Metanephros (tissue), 2 donors: ENCODE measurements at places on chromosomes 3 and 15. TPM values are rescaled to one million over a fixed set of nuclear protein-coding genes. Genes with fewer than 3 reads are reported as not detected.

Gene GNAT1
- not detected for total RNA-seq

Gene GNB5
- 32.5 TPM for total RNA-seq

Gene LNP1
- total RNA-seq: 5.1 TPM

Gene MASP1
- total RNA-seq: 8.5 TPM

Gene METTL6
- total RNA-seq: 35.4 TPM

Gene AGTR1
- 22.0 TPM for total RNA-seq

Gene GP5
- total RNA-seq: 1.6 TPM

Gene NR1I2
- total RNA-seq: 0.47 TPM

Gene A4GNT
- not detected for total RNA-seq

Gene ST3GAL6
- 38.2 TPM for total RNA-seq

Gene TMEM39A
- 53.2 TPM for total RNA-seq

Gene CFAP100
- total RNA-seq: 0.93 TPM

Gene EAF1
- 17.3 TPM for total RNA-seq

Gene GP9
- 3.8 TPM for total RNA-seq

Gene BSN
- 1.5 TPM for total RNA-seq

Gene TBCCD1
- 17.9 TPM for total RNA-seq

Gene GOLGA8K
- not detected for total RNA-seq

Gene MYRIP
- 2.2 TPM for total RNA-seq

Gene COL6A5
- 0.06 TPM for total RNA-seq

Gene VIPR1
- 3.4 TPM for total RNA-seq

Gene CEMIP
- total RNA-seq: 1.6 TPM

Gene STRA6
- total RNA-seq: 14.9 TPM
